ENCODE measurements at places on chromosomes 7 and 10. TPM values are rescaled to one million over a fixed set of nuclear protein-coding genes. Genes with fewer than 3 reads are reported as not detected.

Gene RNF133
- not detected for total RNA-seq

Gene NPC1L1
- total RNA-seq, result not detected

GRCh38 chr7:156438011-156438410 is 202.6 kb upstream of the RNF32 start:
- DNase-seq, result no peak

GRCh38 chr10:10794791-10795191 is 222.9 kb upstream of the CELF2 start:
- DNase-seq, result peak; percentile 87

DNA sequence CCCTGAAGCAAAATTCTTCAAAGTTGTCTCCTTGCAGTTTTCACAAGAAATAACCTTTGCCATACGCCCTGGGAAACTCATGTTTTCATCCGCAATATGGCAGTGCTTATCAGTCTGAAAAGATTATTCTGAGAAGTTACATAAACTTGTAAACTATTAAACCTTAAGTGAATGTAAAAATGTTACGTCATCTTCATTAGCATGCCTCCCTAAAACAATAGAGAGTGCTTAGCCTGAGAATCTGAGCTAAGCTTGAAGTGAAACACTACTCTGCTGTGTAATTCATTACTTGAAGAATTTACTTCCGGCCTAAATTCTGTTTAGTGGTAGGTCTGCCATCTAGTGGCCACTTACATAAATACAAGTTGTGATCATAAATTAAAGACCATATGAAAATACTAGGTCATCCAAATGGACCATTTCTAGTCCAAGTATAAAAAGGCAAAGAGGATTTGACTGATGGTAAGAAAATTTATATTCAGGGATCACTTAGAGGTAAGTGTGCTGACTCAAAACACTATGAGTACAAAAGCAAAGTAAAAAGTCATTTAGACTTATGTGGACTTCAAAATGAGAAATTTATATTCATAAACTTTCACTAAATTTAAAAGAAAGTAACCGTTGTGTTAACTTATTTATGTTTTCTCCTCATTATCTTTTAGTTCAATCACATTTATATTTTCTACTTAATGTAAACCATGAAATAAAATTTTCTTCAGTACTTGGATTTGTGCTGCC is 745.1 kb upstream of the LRRTM3 start:
- peak; percentile 56 for DNase-seq

- peak; percentile 42 for DNase-seq
Measured at GRCh38 chr10:94320285-94320914, 42.3 kb downstream of the NOC3L start.

DNA sequence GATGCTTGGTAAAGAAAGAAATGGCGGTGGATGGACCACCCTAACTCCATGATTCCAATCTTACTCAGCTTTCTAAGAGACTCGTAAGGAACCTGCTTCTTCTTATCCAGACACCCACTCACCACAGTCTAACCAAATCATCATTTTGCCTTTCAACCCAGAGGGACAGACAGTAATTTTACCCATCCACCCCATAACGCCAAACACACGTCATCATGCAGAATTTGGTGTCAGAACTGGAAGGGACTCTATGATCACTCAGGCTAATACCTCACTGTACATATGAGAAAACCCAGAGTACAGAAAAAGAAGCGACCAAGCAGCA is 388 bp downstream of the ECD start:
- no peak for DNase-seq

DNA sequence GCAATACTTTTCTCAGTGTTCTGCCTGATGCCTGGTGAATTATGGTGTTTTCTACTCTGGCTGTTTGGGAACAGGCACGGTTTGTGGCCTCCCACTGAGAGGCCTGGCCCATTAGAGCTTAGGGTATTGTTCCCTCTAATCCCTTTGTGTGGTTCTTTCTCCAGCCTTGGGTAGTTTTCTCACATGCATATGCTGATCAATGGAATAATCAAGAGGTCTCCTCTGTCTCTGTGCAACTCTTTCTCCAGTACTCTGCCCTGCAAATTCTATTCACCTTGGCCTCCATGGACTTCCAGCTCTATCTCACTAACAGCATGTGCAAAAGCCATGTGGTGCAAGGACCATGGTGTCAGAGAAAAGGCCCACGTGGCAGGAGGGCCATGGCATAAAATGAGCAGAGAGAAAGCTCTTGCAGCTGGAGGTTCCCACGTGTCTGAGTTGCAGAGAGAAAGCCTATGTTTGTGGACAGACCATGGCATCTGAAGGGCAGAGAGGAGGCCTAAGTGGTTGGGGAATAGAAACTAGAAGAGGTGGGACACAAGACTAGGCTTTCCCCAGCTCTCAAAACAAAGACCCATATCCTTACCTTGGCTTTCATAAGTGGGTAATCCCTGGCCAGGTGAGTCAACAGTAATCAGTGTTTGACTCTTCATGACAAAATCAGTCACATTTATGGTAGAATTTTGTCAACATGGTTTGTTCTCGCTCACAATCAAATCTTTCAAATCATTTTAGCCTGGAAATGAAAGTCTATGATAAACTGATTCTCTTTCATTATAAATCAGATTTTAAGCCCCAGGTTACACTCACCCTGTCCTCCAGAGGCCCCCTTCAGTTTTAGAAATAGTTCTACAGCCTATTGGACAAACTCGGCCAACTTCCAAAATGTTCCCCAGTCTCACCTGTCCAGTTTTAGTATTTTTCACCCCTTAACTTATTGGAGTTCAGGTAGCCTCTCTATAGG is 17.3 kb downstream of the OPALIN start:
- DNase-seq, result no peak

- peak; percentile 84 for DNase-seq
Measured at GRCh38 chr10:110395350-110396283, 90.9 kb upstream of the SMNDC1 start.

DNA sequence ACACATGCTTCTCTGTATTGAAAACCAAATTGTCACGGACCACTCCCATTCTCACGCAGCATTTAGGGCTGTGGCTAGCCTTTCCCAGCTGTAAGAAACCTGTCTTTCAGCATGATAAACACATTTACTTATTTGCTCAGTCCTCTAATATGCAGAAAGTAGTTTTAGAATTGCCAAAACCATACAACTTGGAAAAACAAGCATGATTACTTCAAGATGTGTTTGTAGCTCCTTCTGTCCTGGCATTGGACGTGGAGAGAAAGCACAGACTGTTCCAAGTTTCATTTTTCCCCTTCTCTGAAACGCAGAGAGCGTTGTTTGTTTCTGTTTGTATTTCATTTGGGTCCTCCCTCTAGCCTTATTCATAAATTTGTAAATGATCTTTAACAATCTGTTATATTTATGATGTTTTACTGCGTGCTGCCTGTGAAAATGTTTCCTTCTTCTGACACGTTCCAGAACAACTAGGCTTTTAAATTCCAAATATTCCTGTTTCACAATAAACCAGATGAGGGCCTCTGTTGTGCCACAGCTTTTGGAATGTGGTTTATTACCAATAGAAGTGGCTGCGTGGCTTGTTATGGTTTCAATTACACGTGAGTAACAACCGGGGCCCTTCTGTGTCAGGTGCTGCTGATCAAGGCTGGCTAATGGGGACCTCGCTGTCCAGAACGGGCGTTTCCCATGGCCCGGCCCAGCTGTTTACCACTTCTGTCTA is 26.1 kb downstream of the MNX1 start:
- no peak for DNase-seq

Gene TEX47
- total RNA-seq, result not detected

- DNase-seq, result peak; percentile 54
Measured at GRCh38 chr10:69217119-69217754, 2.9 kb upstream of the HKDC1 start.

GRCh38 chr10:89702121-89702480 is 711 bp downstream of the KIF20B start:
- DNase-seq, result peak; percentile 5

DNA sequence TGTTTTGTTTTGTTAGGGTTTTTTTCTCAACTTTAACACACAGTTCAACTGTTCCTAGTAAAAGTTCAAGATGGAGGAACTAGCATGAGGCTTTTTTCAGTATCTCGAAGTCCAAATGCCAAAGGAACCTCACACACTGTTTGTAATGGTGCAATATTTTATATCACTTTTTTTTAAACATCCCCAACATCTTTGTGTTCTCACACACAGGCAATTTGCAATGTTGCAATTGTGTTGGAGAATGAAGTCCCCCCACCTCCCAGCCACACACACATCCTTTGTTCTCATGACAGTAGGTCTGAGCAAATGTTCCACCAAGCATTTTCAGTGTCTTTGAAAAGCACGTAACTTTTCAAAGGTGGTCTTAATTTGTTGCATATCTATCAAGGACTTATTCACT is 120.9 kb downstream of the TWIST1 start:
- DNase-seq, result peak; percentile 62

- no peak for DNase-seq
Measured at GRCh38 chr7:55296070-55296469, 69.1 kb upstream of the LANCL2 start.

- no peak for DNase-seq
Measured at GRCh38 chr10:122507616-122508015, 46.3 kb downstream of the HTRA1 start.

GRCh38 chr7:120996333-120996987 is 7.9 kb downstream of the CPED1 start:
- peak; percentile 89 for DNase-seq

- DNase-seq, result no peak
Measured at GRCh38 chr7:141073173-141073640, 657 bp upstream of the TMEM178B start.

- no peak for DNase-seq
Measured at GRCh38 chr10:29098423-29098822, 190.4 kb upstream of the LYZL1 start.

Gene IQCE
- 17.2 TPM for total RNA-seq

GRCh38 chr10:35372329-35372728 is 36.0 kb downstream of the CCNY start:
- DNase-seq, result peak; percentile 6

- peak; percentile 76 for DNase-seq
Measured at GRCh38 chr7:46525876-46526275, 604.8 kb upstream of the IGFBP3 start.

DNA sequence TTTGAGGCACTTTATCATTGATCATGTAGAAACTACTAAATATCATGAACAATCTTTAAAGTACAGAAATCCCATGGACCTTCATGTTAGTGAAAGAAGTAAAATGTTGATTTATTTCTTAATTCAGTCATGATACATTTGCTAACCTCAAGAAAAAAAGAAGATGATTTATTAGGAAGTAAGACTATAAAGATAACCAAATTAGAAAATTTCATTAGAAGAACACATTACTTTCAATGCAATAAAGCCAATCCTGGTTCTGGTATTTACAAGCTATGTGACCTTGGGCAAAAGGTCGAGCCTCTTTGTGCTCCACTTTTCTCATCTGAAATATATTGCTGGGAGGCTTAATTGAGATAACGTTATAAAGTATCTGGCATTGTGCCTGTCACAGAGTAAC is 365.0 kb downstream of the KIF20B start:
- DNase-seq, result no peak

Gene PYROXD2
- total RNA-seq, result 4.2 TPM

GRCh38 chr7:11615174-11615573 is 216.8 kb downstream of the THSD7A start:
- no peak for DNase-seq

All from H4 (cell line).